Activated CD8-positive, alpha-beta T cell treated with anti-CD3 and anti-CD28 coated beads, Interleukin-2, amount 10 ng/mL, durations not matched to agents 7 days and 5 days (primary cell): ENCODE measurements at places on chromosomes 11 and 22. TPM values are rescaled to one million over a fixed set of nuclear protein-coding genes. Genes with fewer than 3 reads are reported as not detected.

The OR8G5 gene
- not detected for total RNA-seq

DNA sequence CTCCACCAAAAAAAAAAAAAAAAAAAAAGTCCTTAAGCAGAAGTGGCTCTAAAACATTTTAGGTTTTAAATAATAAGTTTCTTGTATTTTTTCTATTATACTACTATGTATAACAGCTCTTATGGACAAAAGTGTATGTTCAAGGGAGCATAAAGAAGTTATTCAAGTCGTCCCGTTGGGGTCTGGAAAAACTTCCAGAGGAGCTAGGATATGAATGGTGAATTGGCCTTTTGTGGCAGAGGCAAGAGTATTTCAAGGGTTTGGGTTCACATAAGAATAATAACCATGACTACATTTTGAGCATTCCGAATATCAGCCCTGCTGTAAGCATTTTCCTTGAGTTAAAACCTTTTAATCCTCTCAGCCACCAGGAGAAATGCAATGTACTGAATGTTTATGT lies 50.6 kb upstream of the ARHGAP42 start:
- H3K4me1 ChIP-seq = no peaks in the 10 kb centered on the region
- H3K27ac ChIP-seq = no peak overlapping the region
- H3K4me3 ChIP-seq = no peak overlapping the region
- H3K36me3 ChIP-seq = no peaks in the 10 kb centered on the region
- no peak for DNase-seq
- no peaks in the 10 kb centered on the region for H3K27me3 ChIP-seq

GRCh38 chr11:134506046-134506445 lies 94.0 kb upstream of the B3GAT1 start:
- DNase-seq = no peak
- no peak overlapping the region for H3K4me3 ChIP-seq
- H3K4me1 ChIP-seq = no peaks in the 10 kb centered on the region
- H3K27me3 ChIP-seq = peaks cover 2% of the 10 kb centered on the region
- no peak overlapping the region for H3K27ac ChIP-seq
- no peaks in the 10 kb centered on the region for H3K36me3 ChIP-seq

DNA sequence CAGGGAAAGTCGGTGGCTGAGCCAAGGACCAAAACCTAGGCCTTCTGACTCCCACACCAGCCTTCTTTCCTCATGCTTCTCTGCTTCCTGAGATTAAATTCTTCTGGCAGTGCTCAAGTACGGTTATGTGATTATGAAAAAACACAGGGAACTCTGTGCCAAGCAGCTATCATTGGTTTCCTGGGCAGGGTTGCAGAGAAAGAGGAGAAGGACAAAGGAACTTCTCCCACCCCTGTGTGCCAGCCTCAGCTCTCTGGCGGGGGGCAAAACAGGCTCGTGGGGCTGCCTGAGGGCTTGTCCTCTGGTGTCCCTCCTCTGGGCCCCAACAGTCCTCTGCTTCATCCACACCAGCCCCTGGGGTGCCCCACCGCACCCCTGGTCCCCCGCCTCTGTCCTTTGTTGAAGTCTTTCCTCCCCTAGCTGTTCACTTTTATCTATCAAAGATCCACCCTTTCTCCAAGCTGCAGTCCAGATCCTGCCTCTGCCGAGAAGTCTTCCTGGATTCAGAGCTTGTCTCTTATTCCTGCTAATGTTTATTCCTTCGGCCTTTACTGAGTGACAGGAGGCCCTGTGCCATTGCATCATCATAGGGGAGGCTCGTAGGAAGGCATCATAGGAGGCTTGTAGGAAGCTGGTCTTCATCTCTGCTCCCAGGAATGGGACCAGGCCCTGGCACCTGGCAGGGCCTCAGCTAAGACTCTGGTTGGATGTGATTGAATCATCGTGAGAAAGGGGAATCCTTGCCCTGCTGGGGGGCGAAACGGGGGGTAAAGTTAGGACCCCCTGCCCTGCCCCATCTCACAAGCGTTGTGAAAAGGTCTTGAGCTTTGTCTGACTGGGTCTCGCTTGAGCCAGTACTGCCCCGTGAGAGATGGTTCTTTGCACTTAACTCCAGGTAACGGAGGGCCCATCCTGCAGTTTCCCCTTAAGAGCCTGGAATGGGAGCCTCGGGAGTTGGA lies 11.5 kb upstream of the FTH1 start:
- H3K27me3 ChIP-seq = no peaks in the 10 kb centered on the region
- H3K27ac ChIP-seq = no peak overlapping the region
- no peaks in the 10 kb centered on the region for H3K36me3 ChIP-seq
- H3K4me1 ChIP-seq = peaks cover 9% of the 10 kb centered on the region

- H3K4me1 ChIP-seq = peaks cover 53% of the 10 kb centered on the region
- no peaks in the 10 kb centered on the region for H3K36me3 ChIP-seq
- H3K27ac ChIP-seq = peak overlapping the region; percentile 85
- peaks cover 27% of the 10 kb centered on the region for H3K27me3 ChIP-seq
- DNase-seq = peak; percentile 54
- H3K4me3 ChIP-seq = peak overlapping the region; percentile 9
Observed at GRCh38 chr11:76672431-76673175, 2.1 kb upstream of the LRRC32 start.
